ENCODE measurements at places on chromosomes 6 and 20.

GRCh38 chr6:135887069-135887468 is 35.6 kb downstream of the PDE7B start:
- no peak for DNase-seq

- DNase-seq: no peak
Measured at GRCh38 chr20:1255675-1256074, 10.4 kb upstream of the SNPH start.

DNA sequence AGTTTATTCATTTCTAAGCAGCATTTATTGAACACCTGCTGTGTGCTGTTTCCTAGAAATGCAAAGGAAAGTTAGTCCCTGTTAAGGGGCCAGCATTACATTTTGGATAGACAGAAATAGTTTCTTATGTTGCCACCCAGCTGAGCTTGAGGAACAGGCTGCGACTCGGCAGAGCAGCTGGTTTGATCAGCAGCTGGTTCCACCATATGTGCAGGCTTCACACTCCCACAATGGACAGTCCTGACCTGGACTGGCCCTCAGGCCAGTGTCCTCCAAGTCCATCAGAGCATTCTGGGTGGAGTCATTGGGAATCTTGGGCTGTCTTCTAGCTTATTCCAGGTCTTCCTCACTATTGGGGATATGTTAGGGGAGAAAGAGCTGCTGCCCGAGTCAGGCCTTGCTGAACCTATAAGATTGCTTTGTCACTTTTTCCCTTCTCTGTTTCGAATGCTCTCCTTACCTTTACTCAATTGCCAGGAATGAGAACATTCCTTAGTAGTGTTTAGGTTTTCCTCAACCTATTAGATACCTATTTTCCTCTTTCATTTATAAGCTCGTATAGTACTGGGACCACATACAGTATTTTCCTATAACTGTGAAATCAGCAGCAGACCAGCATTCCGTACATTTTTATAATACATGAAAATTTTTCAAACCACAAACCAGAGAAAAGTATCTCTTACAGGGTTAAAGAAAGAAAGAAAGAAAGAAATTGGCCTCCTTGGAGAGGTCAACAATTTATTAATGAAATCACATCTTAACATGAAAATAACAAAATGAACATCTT is 203.0 kb downstream of the FARS2 start:
- no peak for DNase-seq

DNA sequence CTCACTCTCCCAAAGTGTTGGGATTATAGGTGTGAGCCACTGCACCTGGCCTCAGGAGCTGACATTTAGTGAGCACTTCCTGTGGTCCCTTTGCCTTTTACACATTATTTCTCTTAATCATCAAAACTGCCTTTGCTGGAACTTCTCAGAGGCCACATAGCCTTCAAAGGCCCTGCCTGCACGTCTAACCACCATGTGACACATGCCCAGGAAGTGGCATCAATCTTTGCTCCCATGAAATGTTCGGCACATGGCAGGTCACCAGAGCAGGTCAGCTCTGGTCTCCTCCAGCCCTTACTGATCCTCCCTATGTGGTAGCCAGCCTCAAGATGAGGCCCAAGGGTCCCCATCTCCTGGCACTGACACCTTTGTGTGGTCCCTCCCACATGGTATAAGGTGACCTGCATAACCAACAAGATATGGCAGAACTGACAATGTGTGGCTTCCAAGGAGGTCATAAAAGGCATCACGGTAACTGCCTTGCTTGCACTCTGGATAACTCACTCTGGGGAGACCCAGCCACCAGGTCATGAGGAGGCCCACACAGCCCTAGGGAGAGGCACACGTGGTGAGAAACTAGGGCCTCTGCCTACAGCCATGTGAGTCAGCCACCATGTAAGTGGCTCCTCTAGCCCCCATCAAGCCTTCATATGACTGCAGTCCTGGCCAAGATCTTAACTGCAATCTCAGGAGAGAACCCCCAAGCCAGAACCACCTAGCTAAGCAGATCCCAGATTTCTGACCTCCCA is 28.8 kb upstream of the HMGA1 start:
- DNase-seq: peak; percentile 42

GRCh38 chr20:62066983-62067433 is 1.3 kb upstream of the TAF4 start:
- DNase-seq: peak; percentile 75

- no peak for DNase-seq
Measured at GRCh38 chr6:7224731-7225130, 88.3 kb downstream of the SSR1 start.

DNA sequence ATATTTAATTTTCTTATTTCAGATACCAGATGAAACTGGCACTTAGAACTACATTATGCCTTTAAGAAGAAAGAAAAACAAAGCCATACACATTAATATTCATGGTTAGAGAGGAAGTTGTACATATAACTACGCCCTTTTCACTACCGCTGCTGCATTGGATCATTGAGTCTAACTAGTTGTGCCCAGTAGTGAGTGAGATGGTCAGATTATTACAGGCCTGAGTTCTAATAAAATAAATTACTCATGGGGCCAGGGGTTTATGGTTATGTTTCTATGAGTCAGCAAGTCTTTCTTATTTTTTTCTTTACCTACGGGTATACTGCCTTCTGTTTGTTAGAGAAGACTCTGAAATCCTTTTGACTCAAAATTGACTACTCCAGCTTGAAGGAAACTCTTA is 11.5 kb downstream of the RIOK1 start:
- no peak for DNase-seq

DNA sequence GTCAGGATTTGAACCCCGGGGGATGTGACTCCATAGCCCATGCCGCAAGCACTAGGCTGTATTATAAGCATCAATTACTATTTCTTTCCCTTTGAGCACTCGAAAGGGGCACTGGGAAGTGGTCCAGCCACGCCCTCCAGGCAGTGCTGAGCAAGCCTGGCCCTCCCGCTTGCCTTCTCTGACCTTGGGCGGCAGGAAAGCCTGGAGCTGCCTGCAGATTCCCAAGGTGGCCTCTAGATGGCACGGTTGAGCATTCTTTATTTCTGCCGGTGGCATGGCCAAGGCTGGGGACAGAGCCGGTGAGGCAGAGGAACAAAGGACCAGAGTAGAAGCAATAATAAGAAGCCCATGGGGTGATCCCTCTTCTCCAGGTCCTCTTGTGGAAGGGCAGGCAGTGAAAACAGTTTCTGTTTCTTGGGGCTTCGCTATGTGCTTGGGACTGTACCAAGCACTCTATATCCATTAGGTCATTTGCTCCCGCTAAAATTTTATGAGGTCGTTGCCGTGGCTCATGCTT is 32.0 kb downstream of the ARHGAP40 start:
- peak; percentile 73 for DNase-seq

All from activated naive CD4-positive, alpha-beta T cell treated with anti-CD3 and anti-CD28 coated beads for 36 hours (primary cell).